Renal cortex interstitium (tissue), 15 donors: ENCODE measurements at places on chromosomes 16 and 17.

DNA sequence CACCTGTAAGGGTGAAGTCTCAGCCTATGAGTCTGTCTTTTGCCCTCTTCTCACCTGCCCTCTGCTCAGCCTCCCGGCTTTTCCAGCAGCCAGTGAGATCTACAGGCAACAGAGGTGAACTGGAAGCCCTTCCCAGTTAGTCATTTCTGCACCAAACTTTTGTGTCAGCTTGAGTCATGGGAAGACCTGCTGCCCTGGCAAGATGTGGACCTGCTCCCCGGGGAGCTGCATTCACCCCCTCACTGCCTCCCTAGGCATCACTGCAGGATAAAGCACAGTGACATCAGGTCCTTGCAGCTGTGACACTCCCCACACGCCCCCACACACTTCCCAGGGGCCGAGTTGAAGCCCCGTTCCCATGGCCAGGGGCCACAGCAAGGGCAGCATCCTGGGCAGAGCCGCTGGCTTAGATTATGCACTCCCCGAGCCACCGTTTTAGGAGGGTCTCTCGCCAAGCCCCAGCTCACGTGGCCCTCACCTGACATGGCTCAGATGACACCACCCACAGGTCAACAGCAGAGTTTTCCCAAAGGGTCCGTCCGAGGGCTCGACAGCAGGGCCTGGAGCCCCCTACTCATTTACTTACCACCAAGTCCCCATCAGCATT is 6.5 kb upstream of the ABR start:
- DNase-seq, result no peak

GRCh38 chr16:8679151-8679550 is 4.7 kb downstream of the ABAT start:
- no peak for DNase-seq

DNA sequence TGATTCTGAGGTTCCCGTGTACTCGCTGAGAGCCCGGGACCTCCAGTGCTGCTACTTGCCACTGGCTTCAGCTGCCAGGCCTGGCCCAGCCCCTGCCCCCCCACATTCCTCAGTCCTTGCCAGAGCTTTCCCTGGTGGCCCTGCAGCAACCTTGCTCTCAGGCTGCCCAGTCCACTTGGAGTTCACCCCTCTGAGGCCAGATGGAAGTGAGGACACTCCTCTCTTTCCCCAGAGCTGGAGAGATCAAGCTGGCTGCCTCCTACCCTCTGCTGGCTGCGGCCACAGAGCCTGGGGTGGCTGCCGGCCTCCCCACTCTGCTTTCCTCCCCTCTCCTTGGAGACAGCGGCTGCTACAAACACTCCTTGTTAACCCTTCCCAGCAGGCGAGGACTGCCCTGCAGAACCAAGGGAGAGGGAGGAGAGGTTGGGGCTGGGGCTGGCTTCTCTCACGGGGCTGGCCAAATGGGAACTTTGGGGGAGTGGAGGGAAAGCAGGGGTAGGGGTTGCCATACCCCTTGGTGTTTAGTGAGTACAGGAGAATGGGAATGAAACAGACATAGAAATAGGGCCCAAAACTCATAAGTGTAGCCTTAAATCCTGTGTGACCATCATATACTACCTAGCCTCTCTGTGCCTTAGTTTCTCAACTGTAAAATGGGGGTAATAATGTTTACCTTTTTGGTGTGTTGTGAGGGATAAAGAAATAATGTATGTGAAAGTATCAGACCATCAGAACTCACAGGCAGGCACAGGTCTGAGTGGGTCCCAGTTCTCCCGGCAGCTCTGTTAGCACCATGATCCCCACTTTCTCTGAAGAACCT is at the start of gene GAS2L2:
TSS of gene GAS2L2 (minus strand) at position 295 of the 820 bp plus-strand sequence. CDS start 389 bp downstream, outside the sequence.
- no peak for DNase-seq

DNA sequence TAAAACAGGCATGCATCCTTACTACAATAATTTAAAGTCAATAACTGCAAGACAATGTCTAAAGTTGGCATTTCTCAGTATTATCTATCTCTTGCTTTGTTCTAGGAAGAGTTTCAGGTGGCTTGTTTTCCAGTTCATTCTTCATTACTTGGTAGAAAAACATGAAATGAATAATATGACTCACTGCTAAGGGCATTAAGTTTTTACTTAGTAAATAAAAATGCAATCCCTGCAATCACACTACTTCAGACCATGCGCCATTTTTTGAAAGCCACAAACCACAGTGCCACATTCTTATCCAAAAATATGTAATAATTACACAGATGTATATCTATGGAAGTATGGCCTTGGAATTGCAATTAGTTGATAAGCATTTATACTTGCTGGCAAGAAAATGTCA is 55.4 kb downstream of the CREBBP start:
- DNase-seq, result no peak

- peak; percentile 52 for DNase-seq
Observed at GRCh38 chr16:84730406-84731106, 30.8 kb downstream of the USP10 start.

DNA sequence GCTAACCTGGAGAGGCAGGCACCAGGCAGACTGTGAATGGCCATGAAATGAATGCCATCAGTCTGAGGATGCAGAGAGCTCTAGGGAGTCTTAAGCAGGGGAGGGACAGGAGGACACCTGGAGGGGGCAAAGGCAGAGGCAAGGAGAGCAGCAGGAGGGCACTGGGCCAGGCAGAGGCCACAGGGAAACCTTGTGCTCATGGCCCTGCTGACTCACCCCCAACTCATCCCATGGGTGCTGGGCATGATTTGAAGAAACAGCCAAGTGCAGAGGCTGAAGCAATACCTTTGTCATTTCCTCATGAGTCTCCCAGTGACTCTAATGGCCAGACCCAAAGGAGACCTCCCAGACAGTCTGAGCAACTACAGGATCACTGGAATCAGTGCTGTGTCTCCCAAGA is 141.4 kb downstream of the TMEM132E start:
- no peak for DNase-seq

DNA sequence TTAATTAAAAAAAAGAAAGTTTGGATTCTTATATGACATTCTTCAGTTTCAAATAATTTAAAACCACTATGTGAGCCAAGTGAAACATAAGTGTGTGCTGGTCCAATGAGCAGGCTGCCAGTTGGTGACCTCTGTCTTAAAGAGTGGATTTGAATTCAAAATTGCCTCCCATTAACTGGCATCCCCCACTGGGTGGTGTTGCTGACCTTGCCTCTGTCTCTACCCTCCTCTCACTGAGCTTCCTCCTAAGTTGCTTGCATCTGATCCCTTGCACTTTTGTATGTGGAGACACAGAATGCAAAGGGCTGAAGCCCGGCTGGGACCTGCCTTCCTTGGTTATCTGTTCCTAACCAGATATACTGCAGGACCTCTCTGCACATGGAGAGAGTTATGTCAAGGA is 160.6 kb downstream of the CYLD start:
- DNase-seq, result no peak

DNA sequence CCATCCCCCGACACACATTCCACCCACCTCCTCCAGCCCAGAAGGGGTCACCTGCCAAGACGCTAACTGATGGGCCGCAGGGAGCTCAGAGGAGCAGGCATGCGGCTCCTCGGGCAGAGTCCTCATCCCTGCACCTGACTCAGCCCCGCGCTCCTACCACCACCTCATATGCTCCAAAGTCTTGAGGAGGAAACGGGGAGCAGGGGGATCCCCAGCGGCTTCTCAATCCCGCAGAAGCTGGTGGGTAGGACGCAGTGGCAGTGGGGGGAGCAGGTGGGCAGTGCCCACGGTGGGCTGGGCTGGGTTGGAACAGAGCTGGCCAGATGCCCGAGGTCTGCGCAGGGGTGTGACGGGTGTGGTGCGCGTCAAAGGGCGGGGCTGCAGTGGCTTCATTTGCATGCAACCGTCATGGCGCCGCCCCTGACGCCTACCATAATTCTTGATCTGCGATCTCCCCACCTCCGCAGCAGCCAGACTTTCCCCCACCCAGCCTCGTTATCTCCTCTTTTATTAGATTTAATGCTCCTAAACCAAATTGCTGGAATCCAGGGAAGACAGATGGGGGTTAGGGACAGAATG is 39.0 kb upstream of the EMP2 start:
- no peak for DNase-seq

GRCh38 chr16:57846078-57846697 is 43.9 kb upstream of the KIFC3 start:
- DNase-seq, result no peak

GRCh38 chr16:69448470-69449193 is 24.2 kb downstream of the CYB5B start:
- no peak for DNase-seq

GRCh38 chr17:71668807-71669206 is 452.0 kb upstream of the SOX9 start:
- no peak for DNase-seq

GRCh38 chr17:4161192-4161966 is 18.4 kb downstream of the CYB5D2 start:
- no peak for DNase-seq

GRCh38 chr17:80890921-80891396 is 100.7 kb upstream of the CHMP6 start:
- no peak for DNase-seq

DNA sequence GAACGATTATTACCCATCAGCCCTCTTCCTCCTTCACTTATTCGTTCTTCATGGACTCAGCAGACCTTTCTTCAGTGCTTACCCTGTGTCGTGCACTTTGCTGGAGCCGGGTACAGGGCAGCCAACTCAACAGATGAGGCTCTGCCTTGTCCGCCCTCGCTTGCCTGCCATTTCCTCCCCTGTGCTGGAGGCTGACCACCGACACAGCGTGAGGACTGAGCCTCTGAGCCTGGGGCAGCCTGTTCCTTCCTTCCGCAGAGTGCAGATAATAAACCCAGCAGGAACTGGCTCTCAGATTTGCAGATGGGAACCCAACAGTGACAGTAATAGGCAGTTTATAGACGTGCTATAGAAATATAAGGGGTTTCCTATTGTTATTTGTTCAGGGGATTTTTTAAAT is 7.0 kb upstream of the SLC39A11 start:
- no peak for DNase-seq

DNA sequence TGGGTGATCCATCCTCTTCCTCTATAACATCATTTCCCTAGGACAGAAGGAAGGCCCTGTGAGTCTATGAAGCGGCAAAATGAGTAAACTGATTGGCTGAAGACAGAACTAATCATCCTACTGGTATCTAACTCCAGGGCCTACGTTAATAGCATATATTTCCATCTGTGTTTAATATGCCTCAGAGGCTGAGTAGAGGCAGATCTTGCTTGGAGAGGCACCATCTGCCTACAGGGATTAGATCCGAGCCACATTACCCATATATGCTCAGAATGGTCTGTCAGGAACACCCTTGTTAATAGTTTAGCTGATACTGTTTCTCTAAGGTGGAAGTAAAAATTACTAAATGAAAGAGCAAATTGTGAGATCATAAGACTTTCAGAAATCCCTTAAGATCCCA is 13.2 kb upstream of the FOXJ1 start:
- no peak for DNase-seq

DNA sequence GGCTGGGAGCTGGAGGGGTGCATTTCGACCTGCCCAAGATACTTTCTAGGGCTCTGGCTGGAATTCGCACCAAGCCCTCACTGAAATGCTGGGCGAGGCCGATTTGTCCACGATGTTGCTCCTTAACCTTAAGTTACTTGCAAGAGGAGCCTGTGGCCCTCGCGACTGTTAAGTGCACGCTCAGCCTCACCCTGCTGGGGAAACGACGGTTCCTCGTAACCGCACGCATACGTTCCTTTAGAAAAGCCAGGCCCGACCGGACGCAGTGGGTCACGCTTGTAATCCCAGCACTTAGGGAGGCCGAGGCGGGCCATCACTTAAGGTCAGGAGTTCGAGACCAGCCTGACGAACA is 607 bp upstream of the NCOR1 start:
- no peak for DNase-seq

- DNase-seq, result no peak
Observed at GRCh38 chr17:57718878-57719277, 26.2 kb downstream of the CCDC182 start.

DNA sequence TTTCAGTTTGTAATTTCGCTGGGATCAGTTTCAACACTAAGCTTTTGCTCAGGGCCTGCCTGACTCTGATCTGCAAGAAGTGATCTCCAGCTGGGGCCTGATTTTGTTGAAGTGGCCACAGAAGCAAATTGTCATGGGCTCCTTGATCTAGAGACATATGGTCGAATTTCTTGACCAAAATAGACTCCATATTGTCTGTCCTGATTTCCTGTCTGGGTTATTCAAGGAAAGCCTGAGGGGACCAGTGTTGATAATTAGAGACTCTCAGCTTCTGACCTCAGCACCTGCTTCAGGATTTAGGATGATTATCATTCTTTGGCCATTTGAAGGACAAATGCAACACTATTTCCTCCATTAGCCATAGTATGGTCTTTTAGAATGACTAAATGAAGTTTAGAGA is 48.9 kb upstream of the MSI2 start:
- DNase-seq, result no peak

- DNase-seq, result peak; percentile 66
Observed at GRCh38 chr16:52191531-52192134, 355.3 kb downstream of the TOX3 start.

- no peak for DNase-seq
Observed at GRCh38 chr16:14373896-14374295, 256.2 kb downstream of the PARN start.

DNA sequence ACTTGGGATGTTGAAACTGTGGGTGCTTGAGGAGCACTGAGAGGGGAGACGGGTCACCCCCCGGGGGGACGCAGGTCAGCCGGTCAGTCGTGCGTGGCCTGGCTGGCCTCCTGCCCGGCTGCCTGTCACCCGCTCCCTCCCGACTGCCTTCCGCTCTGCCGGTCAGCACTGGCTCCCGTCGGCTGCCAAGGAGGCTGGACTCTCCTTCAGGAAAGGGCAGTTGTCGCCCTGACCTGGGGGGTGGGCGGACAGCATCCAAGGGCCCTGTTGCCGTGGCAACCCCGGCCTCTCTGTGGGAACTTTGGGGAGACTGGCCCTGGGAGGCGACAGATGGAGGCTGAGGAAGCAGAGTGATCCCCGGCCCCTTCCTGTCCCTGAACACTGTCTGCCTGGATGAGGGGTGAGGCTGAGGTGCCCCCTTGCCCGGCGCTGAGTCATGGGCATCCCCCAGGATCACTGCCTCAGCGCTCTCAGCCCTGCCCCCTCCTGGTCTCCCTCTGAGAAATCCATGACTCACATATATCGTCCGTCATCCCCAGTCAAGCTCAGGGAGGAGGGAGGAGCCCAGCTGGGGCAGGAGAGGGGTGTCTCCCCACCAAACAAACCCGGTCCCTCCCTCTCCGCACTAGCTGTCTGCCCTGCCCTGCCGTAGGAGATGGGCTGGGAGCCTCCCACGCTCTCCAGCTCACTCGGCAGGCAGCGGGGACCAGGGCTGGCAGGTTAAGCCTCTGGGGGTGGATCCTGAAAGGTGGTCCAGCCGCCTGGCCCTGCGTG is at the start of gene ADGRG1:
TSS of gene ADGRG1 (plus strand) at position 623 of the 774 bp plus-strand sequence. CDS start 21,658 bp downstream, outside the sequence.
- peak; percentile 80 for DNase-seq
